T-helper 17 cell (primary cell): ENCODE measurements at places on chromosomes 12 and 14.

GRCh38 chr14:95364481-95365209 is 44.9 kb upstream of the CLMN start:
- DNase-seq: no peak

- no peak for DNase-seq
These were observed 233.4 kb upstream of the FKBP4 start for GRCh38 chr12:2561367-2561766.

DNA sequence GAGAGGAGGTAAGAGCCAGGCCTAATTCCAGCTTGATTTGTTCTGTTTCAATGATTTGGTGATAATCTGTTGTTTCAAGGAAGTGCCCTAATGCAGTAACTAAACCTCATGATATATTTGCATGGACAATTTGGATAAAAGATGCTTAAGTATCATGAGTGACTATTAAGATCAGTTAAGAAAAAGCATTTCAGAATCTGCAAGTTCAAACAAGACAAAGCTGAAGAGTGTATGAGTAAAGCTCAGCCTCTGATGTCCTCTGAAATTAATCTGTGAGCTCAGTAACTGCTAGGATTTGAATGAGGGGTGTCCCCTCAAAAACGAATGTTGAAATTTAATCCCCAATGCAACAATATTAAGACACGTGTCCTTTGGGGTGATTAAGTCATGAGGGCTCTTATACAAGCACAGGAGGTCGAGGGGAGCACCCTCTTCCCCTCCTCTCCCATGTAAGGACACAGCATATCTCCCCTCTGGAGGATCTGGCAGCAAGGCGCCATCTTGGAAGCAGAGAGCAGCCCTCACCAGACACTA is 949.2 kb downstream of the GALC start:
- no peak for DNase-seq

DNA sequence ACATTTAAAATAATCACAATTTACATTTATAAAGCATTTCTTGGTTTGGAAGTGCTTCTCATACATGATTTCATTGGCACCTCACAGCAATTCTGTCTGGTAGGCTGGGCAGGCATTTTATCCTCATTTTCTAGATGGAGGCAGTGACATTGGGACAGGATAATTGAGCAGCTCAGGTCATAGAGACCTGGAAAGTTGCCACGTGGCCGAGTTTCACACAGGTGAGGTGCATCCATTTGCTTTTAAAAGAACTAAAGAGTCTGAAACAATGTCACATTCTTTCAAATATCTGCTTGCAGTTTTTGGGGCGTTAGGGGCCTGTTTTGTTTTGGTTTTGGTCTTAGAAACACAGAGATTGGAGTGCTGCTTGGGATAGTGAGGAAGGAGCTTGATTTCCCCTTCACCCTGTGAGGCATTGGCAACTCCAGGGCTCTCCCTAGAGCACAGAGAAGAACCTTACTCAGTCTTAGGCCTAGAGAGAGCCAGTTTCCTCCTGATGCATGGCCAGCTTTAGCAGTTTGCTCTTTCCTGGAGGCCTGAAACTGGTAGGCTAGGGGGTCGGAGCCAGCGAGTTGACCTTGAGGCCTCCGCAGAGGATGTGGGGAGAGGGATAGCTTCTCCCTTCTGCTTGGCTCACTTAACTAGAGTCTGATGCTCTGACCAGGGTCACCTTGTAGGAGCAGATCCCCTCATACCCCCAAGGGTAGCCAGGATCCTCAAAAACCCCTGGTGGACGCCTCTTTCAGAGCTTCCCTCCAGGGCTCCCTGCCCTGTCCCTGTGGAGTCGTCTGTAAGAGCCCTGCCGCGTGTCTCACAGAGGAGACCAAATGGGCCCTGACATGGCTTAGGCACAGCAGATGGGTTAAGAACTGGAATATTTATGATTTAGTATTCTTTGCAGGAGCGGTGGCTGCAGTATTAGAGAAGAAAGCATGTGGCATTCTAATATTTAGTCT is 34.9 kb upstream of the JDP2 start:
- no peak for DNase-seq

GRCh38 chr14:52313462-52313861 is 650 bp upstream of the PTGER2 start:
- no peak for DNase-seq

DNA sequence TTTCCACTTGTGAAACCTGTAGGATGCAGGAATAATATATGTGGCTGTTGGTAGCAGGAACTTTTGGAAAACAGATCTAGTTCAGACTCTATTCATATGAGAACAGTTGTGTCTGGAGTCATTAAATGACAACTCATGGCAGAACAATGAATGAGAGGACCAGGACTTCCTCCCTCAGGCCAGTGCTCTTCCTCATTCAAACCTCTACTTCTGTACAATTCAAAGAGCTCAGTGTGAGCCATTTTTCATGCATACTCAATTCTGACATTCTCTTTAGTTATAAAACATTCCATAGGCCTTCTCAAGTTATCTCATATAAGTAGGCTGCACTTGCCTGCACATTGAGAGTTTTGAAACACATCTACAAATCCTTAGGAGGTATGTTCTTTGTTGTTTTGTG is 1526.6 kb upstream of the FLRT2 start:
- DNase-seq: no peak

DNA sequence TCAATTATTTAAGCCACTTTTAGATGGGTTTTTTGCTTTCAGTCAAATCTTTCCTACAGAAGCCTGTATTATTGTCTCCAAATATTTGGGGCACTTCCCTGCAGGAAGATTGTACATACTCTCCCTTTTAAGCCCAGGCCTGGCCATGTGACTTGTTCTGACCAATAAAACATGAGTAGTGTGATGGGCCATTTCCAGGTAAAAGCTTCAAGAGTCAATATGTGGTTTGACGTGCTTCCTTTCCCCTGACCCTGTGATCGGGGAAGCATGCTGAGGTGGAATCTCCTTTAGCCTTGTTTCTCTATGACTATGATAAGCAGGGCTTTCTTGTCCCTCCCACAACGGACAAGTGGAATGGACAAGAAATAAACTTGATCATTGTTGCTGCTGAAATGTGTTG is 14.2 kb upstream of the NIN start:
- no peak for DNase-seq

DNA sequence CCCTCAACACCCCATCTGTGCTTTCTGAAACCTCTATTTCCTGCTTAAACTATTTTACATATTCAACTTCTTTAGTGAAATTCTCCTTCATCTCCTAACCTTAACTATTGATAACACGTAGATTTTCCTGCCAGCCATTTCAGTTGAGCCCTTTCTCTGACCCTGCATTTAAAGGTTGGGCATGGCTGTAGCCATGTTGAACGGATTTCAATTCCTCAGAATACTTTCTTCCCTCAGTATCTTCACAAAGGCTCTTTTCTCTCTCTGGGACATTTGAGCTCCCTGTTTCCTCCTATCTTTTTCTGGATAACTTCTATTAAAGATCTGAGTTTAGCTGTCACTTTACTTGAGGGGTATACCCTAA is 1.2 kb downstream of the PPHLN1 start:
- no peak for DNase-seq

- DNase-seq: no peak
These were observed 285.3 kb downstream of the DAD1 start for GRCh38 chr14:22303589-22304195.

- no peak for DNase-seq
These were observed 37.3 kb upstream of the E2F7 start for GRCh38 chr12:77102691-77103090.

GRCh38 chr12:45294906-45295305 is 79.0 kb downstream of the ANO6 start:
- DNase-seq: no peak

DNA sequence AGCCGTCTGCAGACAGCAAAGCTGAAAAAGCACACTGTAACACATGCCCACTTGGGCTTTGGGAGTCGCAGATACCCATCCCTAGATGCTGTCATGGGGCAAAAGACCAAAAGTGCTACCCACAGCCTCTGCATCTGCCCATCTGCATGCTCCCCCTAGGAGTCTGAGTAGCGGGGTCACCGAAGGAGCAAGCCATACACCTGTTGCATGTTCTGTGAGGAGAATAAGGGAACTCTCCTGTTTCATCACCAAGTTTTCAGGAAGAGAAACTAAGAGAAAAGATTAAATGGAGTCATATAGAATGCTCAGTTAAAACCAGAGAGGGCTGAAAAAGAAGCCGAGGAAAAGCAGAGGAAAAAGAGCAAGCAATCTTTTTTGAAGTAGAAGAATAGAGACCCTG is 13.7 kb upstream of the ST8SIA1 start:
- DNase-seq: no peak
